ENCODE measurements at places on chromosomes 1 and 21.

DNA sequence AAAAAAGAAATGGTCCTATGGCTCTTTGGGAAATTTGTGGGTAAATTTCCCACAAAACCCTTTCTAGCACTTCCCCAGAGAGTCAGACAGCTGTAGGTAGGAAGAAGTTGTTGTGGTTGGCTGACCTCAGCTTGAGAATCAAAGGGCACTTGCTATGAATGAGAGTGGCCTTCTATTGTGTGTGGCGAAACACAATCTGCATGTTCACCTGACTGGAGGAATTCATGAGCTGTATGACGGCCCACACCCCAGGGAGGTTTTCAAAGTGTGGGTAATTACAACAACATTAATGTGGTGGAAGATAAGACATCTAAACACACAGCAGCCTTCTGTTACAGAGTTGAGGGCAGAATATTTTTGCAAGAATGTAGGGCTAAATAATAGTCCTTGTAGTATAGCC lies 38.8 kb downstream of the NGF start:
- no peak overlapping the region for H3K27ac ChIP-seq
- H3K4me1 ChIP-seq = peaks cover 84% of the 10 kb centered on the region
- no peaks in the 10 kb centered on the region for H3K27me3 ChIP-seq
- no peak for DNase-seq
- no peak overlapping the region for H3K4me3 ChIP-seq
- H3K36me3 ChIP-seq = peaks cover 9% of the 10 kb centered on the region

DNA sequence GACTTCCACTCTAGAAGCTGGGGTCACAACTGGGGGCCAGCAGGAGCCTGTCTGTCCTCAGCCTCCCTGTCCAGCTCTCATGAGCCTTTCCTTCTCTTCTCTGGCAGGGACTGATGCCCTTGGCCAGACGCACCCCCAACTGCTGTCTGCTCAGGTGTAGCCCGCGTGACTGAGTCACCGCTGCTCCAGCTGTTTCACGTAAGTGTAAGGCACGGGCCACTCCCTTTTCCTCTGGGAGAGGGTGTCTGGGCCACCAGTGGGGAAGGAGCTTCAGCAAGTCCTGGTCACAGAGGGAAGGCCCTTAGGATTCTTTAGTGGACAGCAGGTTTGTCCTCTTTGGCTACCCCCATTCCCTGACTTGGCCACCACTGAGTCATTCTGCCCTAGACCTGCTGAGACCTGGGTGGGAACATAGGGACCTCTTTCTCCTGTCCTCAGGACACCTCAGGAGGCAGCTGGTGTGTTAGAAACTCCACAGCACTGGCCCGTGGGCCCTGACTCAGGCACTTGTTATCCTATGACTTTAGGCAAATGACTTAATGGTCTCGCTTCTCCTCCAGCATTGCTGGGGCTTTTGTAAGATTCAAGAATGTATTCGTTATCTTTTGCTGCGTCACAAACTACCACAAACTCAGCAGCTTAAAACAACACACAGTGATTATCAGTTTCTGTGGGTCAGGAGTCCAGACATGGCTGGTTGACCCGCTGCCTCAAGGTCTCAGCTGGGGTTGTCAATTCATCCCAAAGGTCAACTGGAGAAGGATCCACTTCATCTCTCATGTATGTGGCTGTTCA lies 64.8 kb downstream of the FAM163A start:
- H3K4me3 ChIP-seq = no peak overlapping the region
- DNase-seq = peak; percentile 70
- peaks cover 22% of the 10 kb centered on the region for H3K27me3 ChIP-seq
- H3K4me1 ChIP-seq = no peaks in the 10 kb centered on the region
- no peaks in the 10 kb centered on the region for H3K36me3 ChIP-seq

DNA sequence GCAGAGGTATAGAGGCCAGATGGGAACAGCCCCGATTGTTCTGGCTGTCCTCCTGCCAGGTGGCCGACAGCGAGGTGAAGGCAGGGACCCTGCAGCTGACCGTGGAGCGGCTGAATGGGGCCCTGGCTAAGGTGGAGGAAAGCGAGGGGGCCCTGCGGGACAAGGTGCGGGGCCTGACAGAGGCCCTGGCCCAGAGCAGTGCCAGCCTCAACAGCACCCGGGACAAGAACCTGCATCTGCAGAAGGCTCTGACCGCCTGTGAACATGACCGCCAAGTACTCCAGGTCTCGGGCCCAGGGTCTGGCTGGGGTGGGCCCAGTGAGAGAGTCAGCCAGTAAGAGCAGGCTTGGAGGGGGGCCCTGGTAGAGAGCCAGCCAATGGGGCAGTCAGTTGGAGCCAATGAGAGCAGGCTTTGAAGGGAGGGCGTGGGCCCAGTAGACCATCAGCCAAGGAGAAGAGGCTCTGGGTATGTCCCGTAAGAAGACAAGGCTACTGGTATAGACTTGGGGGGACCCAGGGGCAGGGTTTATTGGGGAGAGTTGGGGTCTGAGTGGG lies 11.3 kb downstream of the MFAP2 start:
- H3K4me3 ChIP-seq = no peak overlapping the region
- no peak for DNase-seq
- H3K27ac ChIP-seq = no peak overlapping the region
- no peaks in the 10 kb centered on the region for H3K4me1 ChIP-seq
- H3K36me3 ChIP-seq = no peaks in the 10 kb centered on the region

DNA sequence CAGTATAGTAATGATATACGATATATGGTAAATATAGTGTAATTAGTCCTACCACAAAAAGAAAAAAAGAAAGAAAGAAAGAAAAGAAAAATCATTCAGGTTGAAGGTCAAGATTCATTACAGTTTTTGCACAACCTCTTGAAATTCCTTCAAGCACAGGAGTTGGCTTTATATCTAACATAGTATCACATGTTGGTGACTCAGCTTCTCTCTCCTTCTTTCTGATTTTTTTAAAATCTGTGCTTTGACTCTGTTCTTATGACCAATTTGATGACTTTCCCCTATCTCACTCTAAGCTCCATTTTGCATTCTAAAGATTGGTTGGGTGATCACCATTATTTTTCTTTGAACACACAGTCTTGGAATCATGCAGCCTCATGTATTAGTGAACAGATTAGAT lies 148.2 kb upstream of the COL11A1 start:
- peak; percentile 70 for DNase-seq
- no peaks in the 10 kb centered on the region for H3K36me3 ChIP-seq
- H3K4me3 ChIP-seq = no peak overlapping the region
- H3K27me3 ChIP-seq = no peaks in the 10 kb centered on the region
- H3K27ac ChIP-seq = no peak overlapping the region

GRCh38 chr1:14549897-14550620 lies 48.4 kb upstream of the KAZN start:
- no peaks in the 10 kb centered on the region for H3K27me3 ChIP-seq
- DNase-seq = no peak
- no peak overlapping the region for H3K4me3 ChIP-seq
- H3K4me1 ChIP-seq = no peaks in the 10 kb centered on the region
- H3K27ac ChIP-seq = no peak overlapping the region
- H3K36me3 ChIP-seq = no peaks in the 10 kb centered on the region

GRCh38 chr1:186152227-186152619 lies 222.8 kb downstream of the TPR start:
- H3K27ac ChIP-seq = no peak overlapping the region
- no peak for DNase-seq
- H3K4me3 ChIP-seq = no peak overlapping the region

GRCh38 chr1:42240966-42241755 lies 76.6 kb upstream of the GUCA2A start:
- no peak overlapping the region for H3K27ac ChIP-seq
- peaks cover 5% of the 10 kb centered on the region for H3K36me3 ChIP-seq
- no peaks in the 10 kb centered on the region for H3K27me3 ChIP-seq
- DNase-seq = peak; percentile 17
- H3K4me3 ChIP-seq = no peak overlapping the region

DNA sequence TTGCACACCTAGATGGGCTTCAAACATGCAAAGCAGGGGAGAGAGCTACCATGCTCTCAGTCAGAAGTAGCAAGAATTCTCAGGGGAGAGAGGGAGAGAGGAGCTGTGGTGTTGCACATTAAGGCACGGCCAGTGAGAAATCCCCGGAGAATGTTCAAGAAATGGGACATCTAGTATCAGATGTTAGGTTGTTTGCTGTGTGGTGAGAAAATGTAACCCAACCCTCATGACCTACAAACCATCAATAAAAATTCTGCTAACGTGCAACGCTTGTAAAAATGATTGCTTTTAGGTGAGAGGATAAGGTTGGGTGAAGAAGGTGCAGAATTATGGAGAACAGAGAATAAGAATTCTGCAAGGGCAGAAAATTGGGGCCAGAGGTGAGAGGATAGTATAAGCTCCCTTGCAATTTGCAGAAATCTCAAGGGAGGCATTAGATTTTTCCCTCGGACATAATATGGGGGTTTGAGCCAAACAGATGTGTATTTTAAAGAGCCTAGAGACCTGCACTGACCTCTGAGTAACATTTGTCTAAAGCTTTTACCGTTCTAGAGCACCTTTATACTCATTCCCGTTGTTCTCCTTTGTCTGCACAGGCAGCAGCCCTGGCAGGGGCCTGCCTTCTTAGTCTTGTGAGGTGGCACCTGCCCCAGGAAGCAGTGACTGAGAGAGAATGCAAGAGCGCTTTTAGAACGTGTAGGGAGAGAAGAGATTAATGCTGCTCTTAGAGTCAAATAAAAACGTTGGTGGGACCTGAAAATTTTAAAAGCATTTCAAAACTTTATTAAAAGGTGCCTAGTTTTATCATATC lies 25.4 kb upstream of the KIAA0040 start:
- H3K27me3 ChIP-seq = no peaks in the 10 kb centered on the region
- no peaks in the 10 kb centered on the region for H3K4me1 ChIP-seq
- H3K4me3 ChIP-seq = no peak overlapping the region
- H3K36me3 ChIP-seq = no peaks in the 10 kb centered on the region
- no peak overlapping the region for H3K27ac ChIP-seq

DNA sequence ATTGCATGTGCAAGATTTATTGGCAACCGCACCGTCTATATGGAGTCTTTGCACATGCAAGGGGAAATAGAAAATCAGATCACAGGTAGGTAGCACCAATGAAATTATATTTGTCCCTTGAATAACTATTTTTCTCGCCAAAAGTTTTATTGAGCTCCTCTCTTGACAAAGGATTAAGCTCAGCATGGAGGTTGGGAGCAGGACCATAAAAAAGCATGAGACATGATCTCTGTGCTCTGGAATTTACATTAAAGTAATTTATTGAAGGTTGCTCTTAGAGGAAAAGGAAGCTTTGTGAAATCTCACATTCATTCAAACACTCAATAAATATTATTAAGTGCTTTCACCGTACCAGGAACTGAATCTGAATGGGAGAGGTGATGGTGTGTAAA lies 66.0 kb upstream of the UBE2U start:
- H3K27ac ChIP-seq = no peak overlapping the region
- peak; percentile 24 for DNase-seq
- H3K36me3 ChIP-seq = no peaks in the 10 kb centered on the region

GRCh38 chr21:43770066-43770655 lies 5.9 kb downstream of the CSTB start:
- H3K27me3 ChIP-seq = no peaks in the 10 kb centered on the region
- H3K36me3 ChIP-seq = peaks cover 9% of the 10 kb centered on the region
- peaks cover 8% of the 10 kb centered on the region for H3K4me1 ChIP-seq
- H3K27ac ChIP-seq = no peak overlapping the region

DNA sequence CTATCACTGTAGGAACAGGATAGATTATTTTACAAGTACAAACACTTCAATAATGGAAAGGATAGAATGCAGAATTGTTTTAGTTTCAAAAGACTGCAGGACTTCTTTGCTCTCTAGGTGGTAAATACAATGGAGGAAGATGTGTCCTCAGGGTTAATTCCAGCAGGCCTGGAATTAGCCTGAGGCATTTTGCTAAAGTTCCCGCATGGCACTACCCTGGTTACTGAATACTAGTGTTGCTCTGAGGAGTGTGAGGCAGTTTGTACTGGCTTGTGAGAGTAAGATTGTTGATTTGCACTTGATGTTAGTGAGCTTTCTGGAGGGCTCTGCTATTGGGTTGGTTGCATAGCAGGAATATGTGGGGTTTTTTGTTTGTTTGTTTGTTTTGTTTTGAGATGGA lies 61.4 kb downstream of the FASLG start:
- H3K27me3 ChIP-seq = no peaks in the 10 kb centered on the region
- no peak overlapping the region for H3K4me3 ChIP-seq
- H3K36me3 ChIP-seq = no peaks in the 10 kb centered on the region
- no peak for DNase-seq
- no peaks in the 10 kb centered on the region for H3K4me1 ChIP-seq

GRCh38 chr1:68234094-68234493 lies 1.8 kb upstream of the WLS start:
- H3K4me1 ChIP-seq = peaks cover 8% of the 10 kb centered on the region
- no peaks in the 10 kb centered on the region for H3K27me3 ChIP-seq
- DNase-seq = no peak
- H3K36me3 ChIP-seq = no peaks in the 10 kb centered on the region

GRCh38 chr1:97826820-97827219 lies 94.0 kb downstream of the DPYD start:
- H3K4me1 ChIP-seq = no peaks in the 10 kb centered on the region
- no peak overlapping the region for H3K27ac ChIP-seq
- peaks cover 6% of the 10 kb centered on the region for H3K36me3 ChIP-seq
- no peaks in the 10 kb centered on the region for H3K27me3 ChIP-seq
- DNase-seq = no peak
- no peak overlapping the region for H3K4me3 ChIP-seq

- H3K4me3 ChIP-seq = no peak overlapping the region
- H3K27me3 ChIP-seq = no peaks in the 10 kb centered on the region
- no peaks in the 10 kb centered on the region for H3K36me3 ChIP-seq
These were observed 5.6 kb upstream of the POFUT2 start for GRCh38 chr21:45293220-45293725.

GRCh38 chr21:38503583-38503982 lies 5.3 kb upstream of the ERG start:
- H3K4me3 ChIP-seq = no peak overlapping the region
- H3K36me3 ChIP-seq = no peaks in the 10 kb centered on the region
- DNase-seq = peak; percentile 49
- H3K27me3 ChIP-seq = no peaks in the 10 kb centered on the region
- no peak overlapping the region for H3K27ac ChIP-seq

Measured in GM23248 (cell line).